NCI-H2171 (cell line): ENCODE measurements at places on chromosomes 7 and 10.

DNA sequence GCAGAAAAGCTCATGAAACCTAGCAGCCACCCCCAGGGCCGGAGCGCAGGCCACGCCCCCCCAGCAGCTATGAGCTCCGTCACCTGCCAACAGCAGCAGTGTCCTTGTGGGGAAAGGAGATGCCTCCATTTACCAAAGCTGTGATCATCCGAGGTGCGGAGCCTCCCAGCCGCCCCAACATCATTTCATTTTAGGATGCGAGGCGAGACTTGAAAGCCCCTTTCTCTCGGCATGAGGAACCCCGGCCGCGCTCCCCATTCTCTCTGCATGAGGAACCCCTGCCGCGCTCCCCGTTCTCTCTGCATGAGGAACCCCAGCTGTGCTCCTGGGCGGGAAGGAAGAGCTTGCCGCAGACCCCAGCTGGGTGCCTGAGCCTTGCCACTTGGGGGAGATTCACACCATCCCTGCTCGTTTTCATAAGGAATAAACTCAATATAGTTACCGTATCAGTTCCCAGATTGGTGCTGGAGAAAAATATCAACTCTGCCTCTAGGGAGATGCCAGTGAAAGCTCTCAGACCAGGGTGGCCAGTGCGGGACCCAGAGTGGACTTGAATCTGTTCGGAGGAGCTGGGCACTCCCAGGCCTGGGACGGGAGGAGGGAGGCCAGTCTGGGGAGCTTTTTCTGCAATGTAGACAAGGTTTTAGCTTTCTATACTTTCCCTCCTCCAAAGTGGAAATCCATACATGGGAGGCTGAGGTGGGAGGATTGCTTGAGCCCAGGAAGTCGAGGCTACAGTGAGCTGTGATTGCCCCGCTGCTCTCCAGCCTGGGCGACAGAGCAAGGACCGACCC, 35.0 kb downstream of the JAKMIP3 start:
- DNase-seq: no peak

GRCh38 chr10:92130622-92131274, 160.1 kb downstream of the CPEB3 start:
- no peak for DNase-seq

DNA sequence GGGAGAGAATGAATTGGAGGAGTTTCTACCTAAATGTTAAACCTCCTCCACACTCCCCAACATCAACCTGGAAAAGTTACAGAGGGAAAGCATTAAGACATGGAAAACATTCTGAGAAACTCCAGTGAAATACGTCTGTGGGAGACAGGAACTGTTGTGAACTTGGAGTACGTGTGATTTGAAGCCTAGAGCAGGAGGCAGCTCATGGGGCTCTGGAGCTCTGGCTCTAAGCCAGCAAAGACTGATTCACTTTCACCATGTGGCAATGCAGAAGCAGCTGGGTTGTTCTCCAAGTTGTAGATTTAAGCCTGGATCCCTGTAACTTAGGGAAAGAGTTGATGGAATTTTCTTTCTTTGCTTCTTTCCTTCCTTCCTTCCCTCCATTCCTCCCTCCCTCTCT, 503.2 kb downstream of the NRG3 start:
- DNase-seq: peak; percentile 20

- peak; percentile 39 for DNase-seq
Measured at GRCh38 chr7:122306320-122307227, 2.0 kb upstream of the FEZF1 start.

- no peak for DNase-seq
Measured at GRCh38 chr10:4383651-4384098, 442.3 kb upstream of the AKR1E2 start.

- DNase-seq: no peak
Measured at GRCh38 chr10:98039690-98040381, 9.4 kb upstream of the CRTAC1 start.

GRCh38 chr10:70803775-70804420, 11.8 kb upstream of the SGPL1 start:
- DNase-seq: no peak
